Fibroblast of skin of abdomen (primary cell): ENCODE measurements at places on chromosomes 16 and 17.

DNA sequence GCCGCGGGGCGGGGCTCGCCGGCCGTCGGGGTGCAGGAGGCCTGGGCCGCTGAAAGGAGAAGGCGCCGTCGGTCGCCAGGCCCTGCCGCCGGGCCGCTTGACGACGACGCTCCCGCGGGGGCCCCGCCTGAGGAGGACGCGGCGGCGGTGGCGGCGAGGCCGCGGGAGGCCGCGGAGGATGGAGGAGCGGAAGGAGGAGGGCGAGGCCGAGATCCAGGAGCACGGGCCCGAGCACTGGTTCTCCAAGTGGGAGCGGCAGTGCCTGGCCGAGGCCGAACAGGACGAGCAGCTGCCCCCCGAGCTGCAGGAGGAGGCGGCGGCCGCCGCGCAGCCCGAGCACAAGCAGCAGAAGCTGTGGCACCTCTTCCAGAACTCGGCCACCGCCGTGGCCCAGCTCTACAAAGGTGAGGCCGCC lies 430 bp downstream of the HAPSTR1 start:
- no peak for DNase-seq

- DNase-seq = peak; percentile 68
These were observed 13.0 kb upstream of the SALL1 start for GRCh38 chr16:51163894-51164566.

DNA sequence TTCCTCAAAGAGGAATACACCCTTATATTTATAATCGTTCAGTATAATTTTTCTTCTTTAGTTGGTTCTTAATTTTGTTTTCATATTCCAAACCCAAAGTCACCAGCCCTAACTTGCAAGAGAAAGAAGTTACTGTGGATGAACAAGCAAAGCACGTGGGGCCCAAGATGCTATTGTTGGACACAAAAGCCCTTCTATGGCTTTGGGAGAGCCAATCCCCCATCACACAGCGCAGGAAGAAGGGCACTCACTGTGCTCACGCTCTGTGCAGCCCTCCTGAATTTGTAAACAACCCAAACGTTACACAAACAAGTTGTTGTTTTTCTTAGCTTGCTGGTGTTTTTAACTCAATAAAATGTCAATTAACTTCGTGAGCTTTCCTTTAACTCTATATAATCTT lies 22.5 kb downstream of the SPPL2C start:
- no peak for DNase-seq

- DNase-seq = no peak
These were observed 1.2 kb upstream of the MSLN start for GRCh38 chr16:759110-759910.

DNA sequence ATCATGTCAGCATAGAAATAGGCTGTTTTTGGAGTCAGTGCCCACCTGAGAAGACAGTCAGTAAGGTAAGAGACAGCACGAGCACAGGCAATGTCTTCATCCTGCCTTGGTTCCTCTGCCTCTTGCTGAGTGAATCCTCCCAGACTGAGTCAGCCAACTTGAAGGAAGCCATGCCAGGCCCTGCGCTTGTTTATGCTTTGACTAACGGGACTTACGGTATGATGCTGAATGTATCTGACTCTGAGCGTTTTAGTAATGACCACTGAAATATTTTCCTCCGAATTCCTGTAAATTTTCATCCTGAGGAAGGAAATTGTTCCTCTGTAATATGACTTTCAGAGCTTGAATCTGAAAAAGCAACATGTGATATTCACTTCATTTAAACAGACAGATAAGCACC lies 18.0 kb downstream of the C17orf67 start:
- DNase-seq = peak; percentile 34

- DNase-seq = peak; percentile 71
These were observed 104.0 kb upstream of the CDH5 start for GRCh38 chr16:66262253-66263167.
